Gastrocnemius medialis (tissue), 4 donors: ENCODE measurements at places on chromosomes 2 and 18. TPM values are rescaled to one million over a fixed set of nuclear protein-coding genes. Genes with fewer than 3 reads are reported as not detected.

The ACTG2 gene
- 2.1 TPM for total RNA-seq

DNA sequence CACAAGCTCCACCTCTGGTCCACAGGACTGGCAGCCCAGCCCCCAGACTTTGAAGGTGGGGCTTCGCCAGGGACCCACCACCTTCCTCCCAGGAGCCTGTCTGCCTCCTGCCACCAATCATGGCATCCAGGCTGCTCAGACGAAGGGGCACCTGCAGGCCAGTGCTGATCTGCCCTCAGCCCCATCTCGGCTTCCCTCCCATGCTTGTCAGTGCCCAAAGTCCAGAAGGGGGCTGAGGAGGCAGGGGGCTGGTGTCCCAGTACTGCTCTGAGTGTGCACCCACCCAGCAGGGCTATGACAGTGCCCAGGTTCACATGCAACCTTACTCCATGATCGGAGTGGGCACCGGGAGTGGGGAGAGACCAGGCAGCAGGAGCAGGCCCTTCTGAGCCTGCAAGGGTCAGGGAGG, 25.3 kb upstream of the RUFY4 start:
- no peaks in the 10 kb centered on the region for H3K27me3 ChIP-seq
- no peak for DNase-seq
- no peak overlapping the region for H3K27ac ChIP-seq
- H3K36me3 ChIP-seq, result no peaks in the 10 kb centered on the region
- H3K4me1 ChIP-seq, result peaks cover 6% of the 10 kb centered on the region

- DNase-seq, result no peak
Measured at GRCh38 chr2:176832086-176832485, 380.5 kb upstream of the HNRNPA3 start.

The PRKRA gene
- 124 TPM for total RNA-seq

DNA sequence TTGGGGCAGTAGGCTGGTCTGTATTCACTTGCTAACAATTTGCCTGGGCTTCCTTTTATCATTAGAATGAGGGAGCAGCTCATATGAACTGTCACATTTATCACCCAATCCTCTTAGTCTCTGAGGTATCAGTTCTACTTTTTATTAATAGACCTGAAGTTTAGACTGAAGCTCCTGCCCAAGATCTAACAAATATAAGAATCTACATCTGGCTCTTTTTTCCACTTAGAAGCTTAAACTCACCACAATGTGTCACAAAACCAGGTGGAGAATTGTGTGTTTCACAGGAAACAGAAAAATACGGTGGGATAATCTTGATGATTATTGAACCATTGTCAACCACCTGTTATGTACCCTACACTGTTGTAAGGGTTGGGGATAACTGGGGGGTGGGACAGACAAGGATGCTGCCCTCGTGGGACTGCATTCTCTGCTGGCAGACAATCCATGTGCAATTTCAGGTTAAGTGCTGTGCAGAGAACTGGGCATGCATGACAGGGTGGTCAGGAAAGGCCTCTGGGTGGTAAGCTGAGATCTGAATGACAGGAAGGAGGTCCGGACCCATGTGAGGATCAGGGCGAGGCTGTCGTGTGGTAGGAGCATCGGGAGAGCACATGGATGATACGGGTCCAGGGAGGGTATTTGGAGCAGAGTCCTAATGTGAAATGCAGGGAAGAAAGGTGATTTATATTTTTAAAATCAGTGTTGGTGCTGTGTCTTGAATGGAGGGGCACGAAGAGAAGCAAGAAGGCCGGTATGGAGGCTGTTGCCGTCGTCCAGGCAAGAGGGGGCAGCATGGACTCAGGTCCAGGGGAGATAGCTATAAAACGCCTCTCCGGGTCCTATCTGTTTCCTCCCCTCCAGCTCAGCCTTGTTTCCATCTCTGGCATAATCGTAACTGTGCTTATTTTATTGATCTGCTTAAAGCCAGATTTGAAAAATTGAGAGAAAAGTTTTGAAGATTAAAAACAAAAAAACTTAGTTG, 17.6 kb downstream of the MYL12B start:
- H3K36me3 ChIP-seq, result no peaks in the 10 kb centered on the region
- no peaks in the 10 kb centered on the region for H3K27me3 ChIP-seq
- H3K4me1 ChIP-seq, result peaks cover 10% of the 10 kb centered on the region
- H3K27ac ChIP-seq, result no peak overlapping the region
- H3K4me3 ChIP-seq, result no peak overlapping the region

DNA sequence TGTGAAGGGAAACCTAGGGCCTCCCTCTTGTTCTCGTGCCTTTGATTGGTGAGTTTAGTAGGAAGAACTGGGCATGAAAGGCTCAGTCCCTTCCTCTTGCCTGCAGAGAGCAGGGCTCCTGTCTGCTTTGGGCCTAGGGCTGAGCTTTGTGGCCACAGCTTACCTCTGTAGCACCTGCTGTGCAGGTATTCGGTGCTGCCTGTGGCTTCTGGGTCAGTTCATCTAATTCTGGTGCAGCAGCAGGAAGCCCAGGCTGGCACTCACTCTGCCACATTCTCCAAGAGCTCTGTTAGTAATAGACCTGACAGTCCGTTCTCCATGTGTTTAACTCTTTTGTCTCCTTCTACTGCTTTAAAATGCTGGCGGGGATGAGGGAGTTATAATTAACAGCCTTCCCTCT, 96.5 kb downstream of the DLGAP1 start:
- no peak overlapping the region for H3K4me3 ChIP-seq
- no peak for DNase-seq
- no peaks in the 10 kb centered on the region for H3K4me1 ChIP-seq
- H3K27ac ChIP-seq, result no peak overlapping the region
- no peaks in the 10 kb centered on the region for H3K27me3 ChIP-seq
- H3K36me3 ChIP-seq, result no peaks in the 10 kb centered on the region

- H3K36me3 ChIP-seq, result no peaks in the 10 kb centered on the region
- no peak for DNase-seq
- H3K4me1 ChIP-seq, result no peaks in the 10 kb centered on the region
- no peak overlapping the region for H3K4me3 ChIP-seq
Measured at GRCh38 chr2:183812091-183812490, 687.8 kb downstream of the NUP35 start.

DNA sequence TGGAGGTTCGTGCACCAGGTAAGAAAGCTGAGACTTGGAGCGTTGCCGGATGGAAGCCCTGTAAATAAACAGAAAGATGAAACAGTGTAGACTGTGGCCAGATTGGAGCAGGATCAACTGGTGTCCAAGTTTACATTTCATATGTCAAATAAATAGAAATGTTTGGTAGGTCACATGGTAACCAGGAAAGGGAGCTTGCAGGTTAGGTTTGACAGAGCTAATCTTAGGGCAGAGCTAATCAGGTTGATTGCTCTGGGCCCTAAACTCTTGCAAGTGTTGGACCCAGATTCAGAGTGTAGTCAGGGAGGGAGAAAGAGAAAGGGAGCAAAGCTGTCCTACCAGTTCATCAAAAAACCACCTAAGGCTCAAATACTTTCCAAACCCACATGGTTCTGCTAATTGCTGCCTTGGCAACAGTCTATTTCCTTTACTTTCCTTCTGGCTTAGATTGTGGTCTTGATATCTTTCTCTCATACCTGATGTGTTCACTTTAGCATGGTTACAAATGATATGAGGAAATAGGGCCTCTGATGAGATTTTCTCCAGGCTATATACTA, 63.2 kb downstream of the G6PC2 start:
- no peak for DNase-seq
- H3K4me3 ChIP-seq, result no peak overlapping the region
- no peak overlapping the region for H3K27ac ChIP-seq
- H3K27me3 ChIP-seq, result no peaks in the 10 kb centered on the region
- no peaks in the 10 kb centered on the region for H3K36me3 ChIP-seq

GRCh38 chr2:235194351-235194750, 242.5 kb downstream of the SH3BP4 start:
- no peak for DNase-seq
- H3K4me3 ChIP-seq, result no peak overlapping the region
- H3K36me3 ChIP-seq, result no peaks in the 10 kb centered on the region
- H3K27me3 ChIP-seq, result no peaks in the 10 kb centered on the region
- no peak overlapping the region for H3K27ac ChIP-seq

The LIMS3 gene
- 23.0 TPM for total RNA-seq

The HES6 gene
- 10.9 TPM for total RNA-seq

GRCh38 chr18:50722311-50722710, 97.5 kb downstream of the MRO start:
- peaks cover 6% of the 10 kb centered on the region for H3K4me1 ChIP-seq
- H3K36me3 ChIP-seq, result no peaks in the 10 kb centered on the region
- H3K4me3 ChIP-seq, result no peak overlapping the region

The ID2 gene
- total RNA-seq, result 30.0 TPM

DNA sequence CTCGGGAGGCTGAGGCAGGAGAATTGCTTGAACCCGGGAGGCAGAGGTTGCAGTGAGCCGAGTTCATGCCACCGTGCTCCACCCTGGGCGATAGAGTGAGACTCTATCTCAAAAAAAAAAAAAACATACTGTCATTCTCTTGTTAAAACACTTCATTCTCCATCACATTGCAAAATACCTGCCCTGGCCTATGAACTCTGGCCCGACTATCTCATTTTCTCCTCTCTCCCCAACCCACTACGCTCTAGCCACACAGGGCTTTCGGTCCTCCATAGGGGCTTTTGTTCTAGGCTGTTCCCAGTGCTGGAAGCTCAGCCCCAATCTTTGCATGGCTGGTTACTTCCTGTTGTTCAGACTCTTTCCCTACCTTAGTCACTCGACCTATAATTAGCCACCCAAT, 10.3 kb downstream of the CEP76 start:
- no peak for DNase-seq
- no peaks in the 10 kb centered on the region for H3K27me3 ChIP-seq
- H3K4me3 ChIP-seq, result no peak overlapping the region
- no peaks in the 10 kb centered on the region for H3K4me1 ChIP-seq

The OSGEPL1 gene
- total RNA-seq, result 3.8 TPM

DNA sequence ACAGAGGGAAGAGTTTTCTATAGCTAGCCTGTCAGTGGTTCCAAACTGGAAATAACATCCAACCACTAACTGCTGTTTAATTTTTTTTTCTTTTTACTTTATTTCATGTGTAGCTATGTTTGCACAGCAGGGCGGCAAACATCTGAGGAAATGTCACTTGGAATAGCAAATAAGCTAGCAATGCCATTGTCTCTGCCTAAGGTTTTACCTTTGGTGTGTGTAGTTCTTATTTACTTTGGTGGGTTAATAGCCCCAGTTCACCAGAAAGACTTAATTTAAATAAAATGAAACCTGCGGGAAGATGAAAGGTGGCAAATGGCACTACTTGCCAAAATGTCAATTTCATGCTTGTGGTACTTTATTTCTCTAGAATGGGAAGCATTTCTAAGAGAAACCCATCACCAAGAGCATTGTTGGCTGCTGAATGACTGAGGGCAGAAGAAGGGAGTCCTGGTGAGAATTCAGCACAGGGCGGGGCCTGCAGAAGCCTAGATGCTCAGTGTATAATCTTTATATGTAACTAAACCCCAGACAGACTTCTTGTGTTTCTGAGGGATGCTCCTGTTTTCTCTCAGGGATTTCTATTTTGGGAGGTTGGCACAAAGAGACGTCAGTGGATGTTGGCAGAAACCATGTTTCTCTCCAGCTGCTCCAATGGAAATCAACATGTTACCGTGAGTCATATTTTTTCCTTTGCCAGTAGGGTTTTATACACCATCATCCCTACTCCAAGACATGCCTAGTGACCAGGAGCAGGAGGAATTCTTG, 300.4 kb upstream of the NT5C1B start:
- H3K4me1 ChIP-seq, result peaks cover 17% of the 10 kb centered on the region
- H3K27ac ChIP-seq, result peak overlapping the region; percentile 52
- no peak overlapping the region for H3K4me3 ChIP-seq
- H3K27me3 ChIP-seq, result no peaks in the 10 kb centered on the region

- DNase-seq, result no peak
- no peak overlapping the region for H3K27ac ChIP-seq
- no peak overlapping the region for H3K4me3 ChIP-seq
- no peaks in the 10 kb centered on the region for H3K4me1 ChIP-seq
- H3K36me3 ChIP-seq, result no peaks in the 10 kb centered on the region
- H3K27me3 ChIP-seq, result no peaks in the 10 kb centered on the region
Measured at GRCh38 chr2:143015656-143016055, 113.6 kb upstream of the ARHGAP15 start.

GRCh38 chr2:65040400-65041261, 15.6 kb upstream of the CEP68 start:
- peak; percentile 86 for DNase-seq
- H3K4me1 ChIP-seq, result no peaks in the 10 kb centered on the region
- no peak overlapping the region for H3K27ac ChIP-seq
- H3K27me3 ChIP-seq, result no peaks in the 10 kb centered on the region
- peak overlapping the region; percentile 37 for H3K4me3 ChIP-seq

DNA sequence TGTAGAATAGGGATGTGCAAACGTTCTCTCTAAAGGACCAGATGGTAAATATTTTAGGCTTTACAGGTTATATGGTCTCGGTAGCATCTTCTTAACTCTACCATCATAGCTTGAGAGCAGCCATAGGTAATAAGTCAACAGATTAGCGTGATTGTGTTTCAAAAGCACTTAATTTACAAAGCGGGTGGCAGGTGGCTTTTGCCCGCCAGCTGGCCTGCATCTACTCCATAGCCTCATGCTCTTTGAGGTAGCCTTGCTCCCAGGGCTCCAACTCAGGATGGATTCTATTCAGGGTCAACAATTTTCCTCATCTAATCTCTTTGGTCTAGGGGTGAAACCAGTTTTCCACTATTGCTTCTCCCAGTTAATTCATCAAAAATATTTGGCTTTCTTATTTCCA, 5.0 kb upstream of the ATP9B start:
- H3K27me3 ChIP-seq, result no peaks in the 10 kb centered on the region
- no peak overlapping the region for H3K27ac ChIP-seq
- H3K4me1 ChIP-seq, result no peaks in the 10 kb centered on the region
- no peak overlapping the region for H3K4me3 ChIP-seq
